Right hindlimb (tissue), 1 donor: ENCODE measurements at places on chromosomes 6 and 20.

- no peak for DNase-seq
Observed at GRCh38 chr6:112910256-112910655, 563.1 kb downstream of the RFPL4B start.

GRCh38 chr6:113103634-113104361 lies 753.3 kb upstream of the MARCKS start:
- no peak for DNase-seq

GRCh38 chr6:165913676-165914570 lies 250.9 kb upstream of the PDE10A start:
- DNase-seq = no peak

- DNase-seq = no peak
Observed at GRCh38 chr6:170276369-170277057, 14.4 kb downstream of the DLL1 start.

DNA sequence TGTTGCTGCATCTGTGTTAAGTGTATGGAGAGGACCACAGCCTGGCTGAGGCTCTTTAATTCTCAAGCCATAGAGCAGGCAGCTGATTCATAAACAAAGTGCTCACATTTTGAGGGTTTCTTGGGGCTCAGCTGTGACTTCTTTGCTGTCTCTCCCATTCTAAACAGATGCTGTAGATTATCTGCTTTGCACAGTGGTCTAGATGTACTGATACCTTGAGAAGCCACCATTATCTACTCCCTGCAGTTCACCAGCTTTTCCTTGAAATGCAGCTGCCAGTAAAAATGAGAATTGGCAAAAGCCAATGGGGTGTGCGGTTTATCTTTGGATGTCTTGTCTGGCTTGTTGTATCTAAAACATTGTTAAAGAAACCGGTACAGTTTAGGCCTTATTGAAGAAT lies 5.2 kb upstream of the CNR1 start:
- no peak for DNase-seq

DNA sequence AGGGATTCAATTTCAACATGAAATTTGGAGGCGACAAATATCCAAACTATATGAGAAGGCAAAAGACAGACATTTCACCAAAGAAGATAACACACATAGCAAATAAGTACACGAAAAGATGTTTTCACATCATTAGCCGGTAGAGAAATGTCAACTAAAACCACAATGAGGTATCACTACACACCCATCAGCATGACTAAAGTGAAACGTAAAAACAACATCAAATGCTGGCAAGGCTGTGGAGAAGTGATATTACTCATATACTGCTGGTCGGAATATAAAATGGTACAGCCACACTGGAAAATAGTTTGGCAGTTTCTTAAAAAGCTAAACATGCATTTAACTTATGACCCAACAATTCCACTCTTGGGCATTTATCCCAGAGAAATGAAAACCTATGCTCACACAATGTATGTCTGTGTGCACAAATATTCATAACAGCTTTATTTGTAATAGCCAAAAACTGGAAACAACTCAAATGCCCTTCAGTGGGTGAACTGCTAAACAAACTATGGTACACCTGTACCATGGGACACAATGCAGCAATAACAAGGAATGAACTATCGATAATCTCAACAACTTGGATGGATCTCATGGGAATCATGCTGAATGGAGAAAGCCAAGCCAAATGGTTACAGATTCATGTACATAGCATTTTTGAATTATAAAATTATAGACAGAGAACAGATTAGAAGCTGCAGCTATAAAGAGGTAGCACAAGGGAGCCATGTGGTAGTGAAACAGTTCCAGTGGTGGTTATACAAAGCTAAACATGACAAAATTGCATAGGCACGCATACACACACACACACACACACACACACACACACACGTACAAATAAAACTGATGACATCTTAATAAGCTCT lies 8.6 kb downstream of the ADAT2 start:
- DNase-seq = no peak

DNA sequence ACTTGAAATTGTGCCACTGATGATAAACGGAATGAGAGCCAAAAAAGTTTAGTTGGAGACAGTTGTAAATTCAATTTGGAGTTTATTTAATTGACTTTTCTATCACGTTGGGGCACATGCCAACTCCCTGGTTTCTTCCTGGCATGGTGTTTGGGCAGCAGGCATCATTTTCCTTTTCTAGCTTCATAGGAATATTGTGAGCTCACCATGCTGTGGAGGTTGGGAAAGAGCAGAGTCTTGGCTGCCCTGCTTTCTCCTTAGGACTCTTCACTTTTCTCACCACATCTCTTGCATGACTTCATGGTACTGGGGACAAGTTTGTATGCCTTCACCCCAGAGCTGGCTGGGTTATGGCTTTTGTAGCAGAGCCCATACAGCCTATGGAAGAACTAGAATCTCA lies 6.4 kb downstream of the SCAND1 start:
- DNase-seq = no peak

GRCh38 chr6:79818471-79818870 lies 128.9 kb downstream of the ELOVL4 start:
- no peak for DNase-seq

GRCh38 chr6:140445474-140446004 lies 1071.1 kb upstream of the CITED2 start:
- no peak for DNase-seq

DNA sequence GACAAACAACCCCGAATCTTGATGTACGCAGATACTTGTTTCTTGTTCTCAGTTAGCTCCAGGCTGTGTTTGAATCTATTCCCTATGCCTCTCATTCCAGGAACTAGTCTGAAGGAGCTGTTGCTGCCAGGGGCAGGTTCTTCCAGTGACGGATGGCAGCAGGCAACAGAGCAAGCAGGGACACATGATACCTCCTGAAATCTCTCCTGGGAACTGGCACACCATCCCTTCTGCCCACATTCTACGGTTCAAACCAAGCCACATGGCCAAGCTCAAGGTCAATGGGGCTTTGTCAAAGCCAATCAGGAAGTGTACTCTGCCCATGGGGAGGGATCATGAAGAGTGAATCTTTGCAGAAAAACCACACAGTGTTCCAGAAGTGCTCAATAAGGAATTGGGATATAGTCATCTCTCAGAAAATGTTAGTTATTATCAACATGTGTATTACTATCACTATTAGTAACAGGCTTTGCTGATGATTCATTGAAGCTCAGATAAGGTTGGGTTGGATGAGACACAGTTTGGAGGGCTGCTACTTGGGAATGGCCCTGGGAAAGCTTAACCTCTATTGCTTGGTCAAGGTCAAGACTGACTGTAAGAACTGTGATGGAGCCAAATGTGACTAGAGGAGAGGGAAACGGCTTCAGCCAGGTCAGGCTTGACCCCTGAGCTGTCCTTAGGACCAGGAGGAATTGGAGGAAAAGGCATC lies 454.9 kb downstream of the PTPRT start:
- no peak for DNase-seq

DNA sequence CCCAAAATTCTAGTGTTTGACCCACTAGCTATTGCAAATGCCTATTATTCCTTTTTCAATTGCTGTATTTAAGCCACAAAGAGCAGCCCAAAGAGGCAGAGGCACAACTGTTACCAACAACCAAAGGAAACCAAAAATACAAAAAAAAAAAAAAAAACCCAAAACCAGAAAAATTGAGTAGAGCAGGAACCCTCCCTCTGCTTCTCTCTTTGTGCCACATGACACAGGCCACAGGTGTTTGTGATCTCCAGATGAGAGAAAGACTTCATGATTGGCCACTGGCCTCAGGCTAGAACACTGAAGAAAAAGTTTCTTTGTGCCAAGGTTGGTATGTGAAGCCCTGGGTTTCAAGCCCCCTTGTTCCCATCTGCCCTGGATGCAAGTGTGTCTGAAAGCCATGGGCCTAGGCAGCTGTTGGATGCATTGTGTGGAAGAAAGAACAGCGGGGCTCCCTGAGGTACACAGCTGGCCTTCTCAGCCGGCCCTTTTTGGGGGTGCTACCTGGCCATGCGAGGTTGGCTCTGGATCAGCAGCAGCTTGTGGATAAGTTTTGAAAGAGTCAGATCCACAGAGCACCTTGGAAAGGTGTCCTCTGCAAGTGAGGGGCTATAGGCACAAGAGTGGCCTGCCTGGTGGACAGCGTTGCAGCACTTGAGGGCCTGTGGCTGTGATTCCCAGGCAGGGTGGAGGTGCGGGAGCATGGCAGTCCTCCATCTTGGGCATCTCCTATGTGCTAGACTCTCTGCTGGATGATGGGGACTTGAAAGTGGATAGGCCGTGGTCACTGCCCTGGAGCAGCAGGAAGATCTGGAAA lies 204.5 kb downstream of the ZDHHC14 start:
- no peak for DNase-seq

DNA sequence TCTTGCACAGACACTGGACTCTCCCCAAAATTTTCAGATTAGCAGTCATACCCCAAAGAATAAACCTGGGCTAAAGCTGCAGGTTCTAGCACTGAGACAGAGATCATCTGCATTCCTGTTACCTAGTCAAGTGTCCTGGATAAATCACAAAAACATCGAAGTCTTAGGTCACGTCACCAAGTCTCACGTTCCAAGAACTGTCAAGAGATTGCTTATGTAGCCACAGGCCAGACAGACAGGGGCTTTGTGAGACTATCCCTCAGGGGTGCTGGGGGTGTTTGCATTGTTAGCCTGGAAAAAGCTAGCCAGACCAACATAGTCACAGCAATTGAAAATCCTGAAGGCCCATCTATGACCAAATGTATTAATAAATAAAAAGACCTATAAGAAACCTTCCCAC lies 243.1 kb upstream of the PREP start:
- no peak for DNase-seq

- DNase-seq = no peak
Observed at GRCh38 chr6:169788809-169789145, 37.4 kb downstream of the ERMARD start.

DNA sequence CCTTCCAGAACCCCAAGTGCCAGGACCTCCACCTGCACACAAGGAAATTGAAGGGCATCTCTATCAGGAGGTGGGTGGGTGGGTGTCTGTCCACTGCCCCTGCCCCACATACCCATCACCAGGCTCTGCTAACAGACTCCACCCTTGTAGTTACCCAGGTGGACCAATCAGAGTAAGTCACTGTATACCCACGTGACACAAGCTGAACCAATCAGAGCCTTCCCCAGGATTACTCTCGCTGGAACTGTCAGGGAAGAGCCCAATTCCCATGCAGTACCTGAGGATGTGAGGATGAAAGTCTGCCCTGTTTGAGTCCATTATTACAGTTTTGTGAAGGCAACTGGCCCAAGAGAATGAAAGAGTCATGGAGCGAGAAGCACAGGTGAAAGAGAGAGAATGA lies 4.2 kb downstream of the OCSTAMP start:
- DNase-seq = no peak

DNA sequence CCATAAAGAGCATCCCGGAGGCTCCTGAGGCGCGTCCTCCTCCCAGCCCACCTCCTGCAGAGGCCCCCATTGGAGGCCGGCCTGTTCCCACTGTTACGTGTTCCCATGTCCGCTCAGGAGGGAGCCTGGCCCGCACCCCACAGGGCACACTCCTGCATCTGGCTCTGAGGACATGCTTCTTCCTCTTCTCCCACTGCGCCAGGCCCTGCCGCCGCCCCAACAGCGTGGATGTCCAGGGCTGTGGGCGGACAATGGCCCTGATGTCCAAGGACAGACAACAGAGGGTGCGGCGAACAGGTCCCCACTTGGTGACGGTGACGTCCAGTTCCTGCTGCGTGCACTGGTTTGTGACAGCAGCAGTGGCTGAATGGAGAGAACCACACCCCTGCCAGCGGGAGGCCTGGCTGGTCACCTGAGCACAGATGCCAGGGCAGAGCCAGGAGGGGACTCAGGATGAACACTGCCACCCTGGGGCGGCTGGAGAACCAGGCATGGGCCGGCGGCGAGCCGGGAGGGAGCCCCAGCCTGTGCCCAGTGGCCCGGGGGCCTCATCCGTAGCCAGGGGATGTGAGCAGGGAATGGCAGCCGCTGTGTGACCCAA lies 26.6 kb downstream of the FRMD1 start:
- DNase-seq = no peak

DNA sequence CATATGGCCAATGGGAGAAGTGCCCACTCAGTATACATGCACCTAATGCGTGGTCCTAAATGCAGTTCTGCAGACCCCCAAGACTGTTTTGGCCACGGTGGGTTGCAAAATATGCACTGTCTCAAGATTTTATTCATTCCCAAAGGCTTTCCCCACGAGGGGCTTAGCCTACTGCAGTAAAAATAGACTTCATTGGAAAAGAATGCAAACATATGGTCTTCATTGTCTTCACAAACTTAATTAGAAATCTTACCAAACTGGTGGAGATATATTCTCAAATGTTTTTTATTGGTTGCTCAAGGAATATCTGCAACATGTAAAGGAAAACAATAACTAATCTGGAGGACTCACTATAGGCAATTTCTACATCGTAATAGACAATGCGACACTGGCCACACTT lies 31.6 kb upstream of the PRL start:
- DNase-seq = no peak

DNA sequence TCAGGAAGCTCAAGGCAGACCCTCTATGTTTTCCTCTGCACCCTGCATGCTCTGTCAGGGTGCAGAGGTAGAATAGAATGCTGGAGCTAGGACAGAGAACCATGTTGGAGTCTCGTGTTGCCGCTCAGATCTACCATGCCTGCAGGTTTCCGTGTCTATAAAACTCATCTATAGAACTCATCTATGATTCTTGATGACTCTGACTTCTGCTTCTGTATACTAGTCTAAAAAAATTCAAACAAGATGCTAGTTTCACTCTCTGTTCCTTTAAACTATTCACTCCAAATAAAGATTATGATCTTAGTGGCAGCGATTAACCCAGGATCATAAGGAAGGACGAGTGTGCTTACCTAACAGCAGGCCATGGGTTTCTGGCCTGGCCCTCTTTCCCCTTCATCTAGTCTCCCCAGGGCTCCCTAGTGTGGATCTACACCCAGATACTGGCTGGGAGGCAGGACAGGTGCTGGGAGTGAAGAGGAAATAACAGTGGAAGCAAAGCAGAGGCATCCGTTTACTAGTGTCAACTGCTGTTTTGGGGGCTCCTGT lies 162.7 kb upstream of the SUPT3H start:
- no peak for DNase-seq
